ENCODE measurements at places on chromosomes 7 and 10.

GRCh38 chr7:50712252-50713122 is 70.2 kb downstream of the GRB10 start:
- DNase-seq = no peak

DNA sequence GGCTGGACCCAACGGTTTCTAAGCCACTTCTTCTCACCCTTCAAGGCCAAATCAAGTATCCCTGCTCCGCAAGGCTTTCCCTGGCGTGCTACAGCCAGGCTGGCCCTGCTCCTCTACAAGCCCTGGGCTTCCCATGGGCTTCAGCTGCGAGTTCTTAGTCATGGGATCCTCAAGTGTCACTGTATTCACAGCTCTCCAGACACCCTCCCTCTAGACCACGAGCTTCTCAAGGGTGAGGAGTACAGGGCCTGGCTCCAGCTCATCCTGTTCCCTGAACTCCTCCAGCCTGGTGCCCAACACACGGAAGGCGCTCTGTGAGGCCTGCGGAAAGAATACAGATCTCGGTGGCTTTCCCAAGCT is 38.8 kb downstream of the FAM53B start:
- no peak for DNase-seq

GRCh38 chr10:44476409-44477045 is 91.6 kb upstream of the CXCL12 start:
- DNase-seq = no peak

GRCh38 chr7:159115601-159116501 is 28.8 kb downstream of the VIPR2 start:
- DNase-seq = no peak

- no peak for DNase-seq
Measured at GRCh38 chr7:99561737-99562051, 3.3 kb downstream of the ZNF655 start.

GRCh38 chr7:8259586-8260222 is 2.3 kb downstream of the ICA1 start:
- no peak for DNase-seq

GRCh38 chr10:62514079-62514693 is 140.0 kb downstream of the ZNF365 start:
- no peak for DNase-seq

GRCh38 chr10:89001024-89001728 is 10.6 kb downstream of the FAS start:
- DNase-seq = no peak

DNA sequence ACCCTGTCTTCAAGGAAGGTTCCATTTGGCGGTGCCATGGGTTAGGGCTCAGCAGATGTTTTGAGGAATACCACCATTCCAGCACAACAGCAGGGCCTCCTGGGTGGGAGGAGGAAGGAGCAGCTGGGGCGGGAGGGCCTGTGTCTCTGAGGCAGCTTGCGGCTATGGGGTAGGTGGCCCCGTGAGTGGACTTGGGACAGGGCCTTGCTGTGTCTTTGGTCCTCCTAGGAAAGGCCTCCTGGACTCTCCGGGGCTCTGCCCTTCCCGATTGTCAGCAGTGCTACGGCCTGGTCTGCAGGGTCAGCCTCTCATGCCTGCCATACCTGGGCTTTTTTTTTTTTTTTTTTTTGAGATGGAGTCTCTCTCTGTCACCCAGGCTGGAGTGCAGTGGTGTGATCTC is 96.7 kb downstream of the PAXIP1 start:
- no peak for DNase-seq

DNA sequence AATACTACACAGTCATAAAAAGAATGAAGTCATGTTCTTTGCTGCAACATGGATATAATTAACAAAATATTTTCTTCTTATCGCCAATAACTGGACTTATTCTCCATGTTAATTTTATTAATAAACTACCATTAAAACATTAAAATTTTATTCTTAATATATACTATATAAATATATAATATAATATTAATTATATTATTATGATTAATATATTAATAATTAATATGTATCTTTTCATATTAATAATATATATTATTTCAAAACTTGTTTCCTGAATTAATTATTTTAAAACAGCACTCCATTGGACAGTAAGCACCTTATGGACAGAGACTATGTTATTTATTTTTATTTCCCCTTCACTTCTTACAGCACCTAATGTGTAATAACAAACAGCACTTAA is 182.8 kb downstream of the ARL4A start:
- no peak for DNase-seq

- DNase-seq = no peak
Measured at GRCh38 chr10:35726846-35727245, 84.8 kb upstream of the FZD8 start.

- no peak for DNase-seq
Measured at GRCh38 chr10:23081891-23082290, 13.5 kb upstream of the MSRB2 start.

GRCh38 chr10:58818900-58819299 is 306.2 kb downstream of the BICC1 start:
- DNase-seq = no peak

GRCh38 chr7:82600531-82600930 is 157.0 kb upstream of the CACNA2D1 start:
- no peak for DNase-seq

DNA sequence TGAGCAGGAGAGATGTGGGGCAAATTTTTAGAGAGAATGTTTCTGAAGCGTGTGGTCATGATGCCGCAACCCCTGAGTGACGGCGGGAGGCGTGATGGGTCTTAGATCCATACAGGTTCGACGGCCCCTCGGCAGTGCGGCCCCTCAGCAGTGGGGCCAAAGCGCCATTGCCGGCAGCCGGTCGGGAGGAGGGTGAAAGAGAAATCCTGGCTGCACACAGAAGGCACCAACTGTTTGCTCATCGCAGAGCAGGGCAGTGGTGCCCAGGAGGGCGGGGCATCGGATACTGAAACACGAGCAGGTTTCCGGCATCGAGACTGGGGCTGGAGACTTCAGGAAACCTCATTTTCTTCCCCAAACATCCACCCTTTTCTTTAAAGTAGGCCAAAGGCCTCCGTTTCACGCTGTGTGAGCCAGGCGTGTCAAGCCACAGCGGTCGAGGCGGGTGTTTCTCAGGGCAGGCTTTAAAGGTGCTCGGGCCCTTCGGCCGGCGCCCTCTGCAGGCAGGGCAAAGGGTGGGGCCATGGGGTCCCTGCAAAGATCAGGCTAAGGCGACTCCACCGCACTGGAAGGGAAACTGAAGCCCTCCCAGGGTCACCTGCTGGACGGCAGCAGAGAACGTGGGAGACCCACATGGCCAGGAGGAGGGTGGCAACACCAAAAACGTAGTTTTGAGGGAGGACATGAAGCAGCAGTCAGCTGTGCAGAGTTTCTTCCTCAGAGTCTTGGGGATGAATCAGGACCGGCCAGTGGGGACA is 42.0 kb upstream of the PPP2R2D start:
- DNase-seq = no peak

- DNase-seq = no peak
Measured at GRCh38 chr10:44492678-44493077, 107.8 kb upstream of the CXCL12 start.

DNA sequence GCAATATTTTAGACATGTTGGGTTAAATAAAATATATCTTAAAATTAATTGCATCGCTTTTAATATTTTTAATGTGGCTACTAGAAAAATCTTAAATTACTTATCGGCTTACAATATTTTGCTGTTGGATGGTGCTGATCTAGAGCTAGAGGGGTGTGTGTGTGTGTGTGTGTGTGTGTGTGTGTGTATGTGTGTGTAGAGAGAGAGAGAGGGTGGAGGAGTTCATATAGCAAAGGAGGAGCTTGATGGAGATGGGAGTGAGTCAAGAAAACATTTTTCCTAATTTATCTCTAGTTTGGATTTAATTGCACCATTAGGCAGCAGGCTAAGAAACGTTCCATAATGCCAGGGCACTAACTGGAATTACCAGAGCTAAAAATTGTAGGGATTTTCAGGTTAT is 10.4 kb upstream of the SLC25A13 start:
- no peak for DNase-seq

GRCh38 chr7:5627745-5628547 is 153.5 kb downstream of the RNF216 start:
- DNase-seq = no peak

GRCh38 chr10:62860946-62861345 is 44.8 kb upstream of the EGR2 start:
- no peak for DNase-seq

GRCh38 chr7:88105231-88105630 is 114.6 kb downstream of the SRI start:
- no peak for DNase-seq

Measured in HL-60 (cell line).